ENCODE measurements at places on chromosomes 2 and 18. TPM values are rescaled to one million over a fixed set of nuclear protein-coding genes. Genes with fewer than 3 reads are reported as not detected.

The PTPRN gene
- total RNA-seq: 0.35 TPM

The ALLC gene
- not detected for total RNA-seq

The B3GNT7 gene
- total RNA-seq: 113 TPM

The TRIP12 gene
- 295 TPM for total RNA-seq

The MAP3K19 gene
- not detected for total RNA-seq

The TMEM247 gene
- not detected for total RNA-seq

The SS18 gene
- 72.2 TPM for total RNA-seq

The HOXD4 gene
- total RNA-seq: not detected

The UGT1A10 gene
- not detected for total RNA-seq

The CNDP1 gene
- 0.31 TPM for total RNA-seq

The CHRND gene
- not detected for total RNA-seq

The SMAD2 gene
- total RNA-seq: 160 TPM

The DCC gene
- not detected for total RNA-seq

The PPP1CB gene
- total RNA-seq: 200 TPM

The NLRC4 gene
- total RNA-seq: 0.36 TPM

The BIN1 gene
- 107 TPM for total RNA-seq

Data from natural killer cell (primary cell).